ENCODE measurements at places on chromosomes 12 and 14.

DNA sequence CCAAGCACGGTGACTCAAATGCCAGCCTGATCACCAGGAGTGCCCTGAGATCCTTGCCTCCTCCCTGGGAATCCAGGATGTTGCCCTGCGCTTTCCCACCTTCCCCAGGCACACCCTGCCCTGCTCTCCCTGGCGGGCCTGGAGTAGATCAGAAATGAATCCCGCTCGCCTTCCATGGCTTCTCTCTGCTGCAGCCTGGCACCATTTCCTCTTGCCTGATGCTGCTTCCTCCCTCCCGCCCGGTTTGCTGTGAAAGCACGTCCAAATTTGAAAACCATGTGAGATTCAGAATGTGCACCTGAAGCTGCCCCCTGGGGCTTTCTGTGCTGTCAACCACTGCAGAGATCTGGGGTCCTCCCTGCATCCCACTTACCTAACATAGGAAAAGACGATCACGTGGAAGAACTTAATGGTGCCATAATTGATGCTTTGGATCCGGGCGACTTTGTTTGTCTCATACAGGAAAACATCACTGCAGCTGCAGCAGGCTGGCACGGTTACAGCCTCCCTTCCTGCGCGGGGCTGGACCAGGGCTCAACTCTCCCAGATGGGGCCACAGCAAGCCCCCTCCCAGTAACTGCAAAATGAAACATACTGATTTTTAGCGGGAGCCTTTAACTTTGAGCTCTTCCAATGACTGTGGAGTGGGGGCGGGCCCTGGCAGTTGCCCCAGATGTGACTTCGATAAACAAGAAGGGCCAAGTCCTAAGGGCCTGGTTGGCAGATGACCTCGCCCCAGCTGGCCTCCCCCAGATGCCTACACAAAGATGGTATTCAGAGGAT is 24.9 kb upstream of the C12orf76 start:
- DNase-seq: no peak

DNA sequence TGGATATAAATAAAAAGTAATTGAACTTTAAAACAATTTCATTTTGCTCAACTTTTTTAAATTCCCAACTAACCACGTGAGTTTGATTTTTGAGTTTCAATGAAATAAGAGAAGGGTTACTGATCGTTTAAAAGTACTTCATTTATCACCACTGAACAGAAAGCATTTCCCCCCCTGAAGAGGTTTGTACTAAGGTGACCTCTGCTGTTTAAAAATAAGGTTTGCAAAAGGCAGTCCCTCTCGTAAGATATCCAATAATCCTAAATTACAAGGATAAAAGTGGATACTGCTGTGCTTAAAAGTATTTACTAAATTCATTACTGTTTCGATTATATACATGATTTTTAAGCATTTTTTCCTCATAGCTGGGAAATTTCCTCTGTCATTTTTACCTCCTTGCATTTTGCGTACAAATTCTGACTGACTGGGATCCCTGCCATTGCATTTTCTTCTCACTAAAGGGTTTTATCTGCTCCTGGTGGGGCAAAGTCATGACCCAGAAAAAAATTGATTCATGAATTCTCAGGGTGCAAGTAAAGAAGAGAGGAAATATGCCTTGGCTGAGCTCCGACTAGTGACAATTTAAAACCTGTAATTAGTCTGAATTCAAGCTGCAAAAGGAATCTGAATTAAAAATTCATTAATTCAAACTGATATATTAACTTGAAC is 463.8 kb downstream of the PRKD1 start:
- no peak for DNase-seq

DNA sequence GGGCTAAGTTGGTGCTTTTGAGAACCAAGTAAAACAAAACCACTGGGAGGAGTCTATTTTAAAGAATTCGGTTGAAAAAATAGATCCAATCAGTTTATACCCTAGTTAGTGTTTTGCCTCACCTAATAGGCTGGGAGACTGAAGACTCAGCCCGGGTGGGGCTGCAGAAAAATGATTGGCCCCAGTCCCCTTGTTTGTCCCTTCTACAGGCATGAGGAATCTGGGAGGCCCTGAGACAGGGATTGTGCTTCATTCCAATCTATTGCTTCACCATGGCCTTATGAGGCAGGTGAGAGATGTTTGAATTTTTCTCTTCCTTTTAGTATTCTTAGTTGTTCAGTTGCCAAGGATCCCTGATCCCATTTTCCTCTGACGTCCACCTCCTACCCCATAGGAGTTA is 1.8 kb upstream of the RAB5B start:
- no peak for DNase-seq

- DNase-seq: no peak
Observed at GRCh38 chr12:49049566-49050224, 10.9 kb downstream of the KMT2D start.

GRCh38 chr14:39467889-39468524 is 35.8 kb upstream of the FBXO33 start:
- DNase-seq: no peak

DNA sequence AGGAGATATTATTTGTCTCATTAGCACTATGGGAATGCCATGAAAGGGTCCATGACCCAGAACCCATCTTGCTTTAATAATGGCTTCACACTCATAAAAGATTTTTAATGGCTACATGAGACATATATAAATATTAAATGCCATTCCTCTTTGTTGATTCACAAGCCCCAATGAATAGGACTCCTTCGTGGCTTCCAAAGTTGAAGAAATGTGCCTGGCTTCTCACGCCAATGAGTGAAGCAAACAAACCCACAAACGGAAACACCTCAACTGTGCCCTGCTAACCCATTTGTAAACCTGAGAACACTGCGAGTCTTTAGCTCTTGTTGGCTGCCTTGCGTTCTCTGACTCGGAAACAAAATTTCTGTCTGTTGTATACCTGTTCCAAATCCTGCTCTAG is 381.7 kb upstream of the DDHD1 start:
- no peak for DNase-seq

DNA sequence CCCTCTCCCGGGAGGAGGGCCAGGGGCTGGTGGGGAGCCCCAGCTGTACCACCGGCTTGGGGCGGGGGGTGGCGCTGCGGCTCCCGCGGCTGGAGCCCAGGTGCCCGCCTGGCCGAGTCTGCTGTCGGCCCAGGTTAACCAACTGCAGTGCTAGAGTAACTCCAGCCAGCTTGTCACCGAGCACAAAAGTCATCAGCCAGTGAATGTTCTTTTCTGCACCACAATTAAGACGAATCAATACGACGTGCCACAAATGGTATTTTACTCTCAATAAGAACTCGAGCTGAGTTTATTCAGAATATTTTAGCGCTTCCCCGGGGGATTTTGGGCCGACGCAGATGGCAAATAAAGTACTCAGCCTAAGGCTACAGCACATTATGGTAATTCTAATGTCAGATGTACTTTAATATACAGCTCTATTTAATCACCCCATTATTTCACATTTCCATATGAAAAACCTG is 83.2 kb downstream of the BCL11B start:
- DNase-seq: no peak

GRCh38 chr14:35853225-35853624 is 27.1 kb downstream of the BRMS1L start:
- DNase-seq: no peak

DNA sequence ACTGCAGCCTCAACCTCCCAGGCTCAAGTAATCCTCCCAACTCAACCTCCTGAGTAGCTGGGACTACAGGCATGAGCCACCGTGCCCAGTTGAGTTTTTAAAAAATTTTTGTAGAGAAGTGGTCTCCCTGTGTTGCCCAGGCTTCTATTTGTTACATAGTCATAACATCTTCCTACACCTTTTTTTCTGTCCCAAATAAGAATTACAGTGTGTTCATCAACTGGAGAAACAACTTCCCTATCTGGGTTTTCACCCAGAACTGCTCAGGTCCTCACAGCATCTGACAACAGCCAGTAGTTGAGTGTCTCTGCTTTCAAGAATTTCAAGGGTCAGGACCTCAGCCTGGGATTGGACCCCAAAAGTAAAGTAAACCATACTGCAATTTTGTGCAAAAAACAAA is 235.2 kb upstream of the AMIGO2 start:
- no peak for DNase-seq

DNA sequence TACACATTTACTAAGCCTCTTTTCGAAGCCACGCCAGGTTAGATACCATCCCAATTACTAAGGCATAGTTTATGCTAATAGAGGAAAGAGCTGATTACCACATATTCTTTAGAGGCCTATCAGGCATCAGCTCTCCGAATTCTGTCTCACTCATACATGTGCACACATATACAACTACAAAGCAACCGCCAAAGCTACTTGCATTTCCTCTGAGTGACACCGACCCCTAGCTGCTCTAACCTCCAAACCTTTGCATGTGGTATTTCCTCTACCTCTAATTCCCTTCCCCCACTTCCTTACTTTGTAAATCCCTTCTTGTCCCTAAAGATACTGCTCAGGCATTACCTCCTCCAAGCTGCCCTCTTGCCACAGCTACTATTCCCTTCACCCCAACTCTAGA is 107.2 kb downstream of the DUSP6 start:
- DNase-seq: no peak

GRCh38 chr12:5377997-5378592 is 53.8 kb upstream of the NTF3 start:
- no peak for DNase-seq

GRCh38 chr14:88323086-88323522 is at the start of gene KCNK10:
KCNK10 (minus strand) TSS chr14:88323269; CDS start chr14:88322798, 471 bp downstream.
- no peak for DNase-seq

- DNase-seq: no peak
Observed at GRCh38 chr12:99455350-99456035, 192.1 kb upstream of the GARIN6 start.

DNA sequence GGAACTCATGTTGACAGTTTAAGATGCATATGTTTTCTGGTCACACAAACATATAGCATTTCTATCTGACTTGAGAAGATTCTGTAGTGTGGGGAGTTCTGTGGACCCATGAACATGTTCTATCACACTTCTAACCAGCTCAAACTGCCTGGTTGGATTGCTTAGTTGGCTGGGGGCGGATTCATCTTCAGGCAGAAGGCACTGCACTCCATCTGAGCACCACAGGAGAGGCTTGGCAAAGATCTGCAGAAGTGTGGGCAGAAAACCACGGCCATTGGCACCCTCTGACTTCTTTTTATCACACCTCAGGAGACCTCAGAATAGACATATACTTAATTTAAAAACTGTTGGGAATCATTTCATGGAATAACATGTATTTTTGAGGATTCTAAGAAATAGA is 68.5 kb downstream of the LIN7A start:
- DNase-seq: no peak

DNA sequence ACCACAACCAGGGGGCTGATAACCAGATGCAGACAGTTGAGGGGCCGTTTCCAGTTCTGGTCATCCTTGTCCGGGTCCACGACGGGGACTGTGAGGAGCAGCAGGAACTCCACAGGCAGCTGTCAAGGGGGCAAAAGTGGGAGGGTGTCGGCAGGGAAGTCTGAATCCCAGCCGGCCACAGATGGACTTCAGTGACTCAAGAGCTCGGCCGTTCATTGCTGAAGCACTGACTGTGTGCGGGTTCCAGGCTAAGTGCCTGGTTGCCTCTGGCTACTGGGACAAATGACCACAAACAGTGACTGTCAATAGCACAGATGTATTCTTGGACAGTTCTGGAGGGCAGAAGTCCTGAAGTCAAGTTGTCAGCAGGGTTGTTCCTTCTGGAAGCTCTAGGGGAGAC is 19.6 kb downstream of the SLC8B1 start:
- DNase-seq: no peak

DNA sequence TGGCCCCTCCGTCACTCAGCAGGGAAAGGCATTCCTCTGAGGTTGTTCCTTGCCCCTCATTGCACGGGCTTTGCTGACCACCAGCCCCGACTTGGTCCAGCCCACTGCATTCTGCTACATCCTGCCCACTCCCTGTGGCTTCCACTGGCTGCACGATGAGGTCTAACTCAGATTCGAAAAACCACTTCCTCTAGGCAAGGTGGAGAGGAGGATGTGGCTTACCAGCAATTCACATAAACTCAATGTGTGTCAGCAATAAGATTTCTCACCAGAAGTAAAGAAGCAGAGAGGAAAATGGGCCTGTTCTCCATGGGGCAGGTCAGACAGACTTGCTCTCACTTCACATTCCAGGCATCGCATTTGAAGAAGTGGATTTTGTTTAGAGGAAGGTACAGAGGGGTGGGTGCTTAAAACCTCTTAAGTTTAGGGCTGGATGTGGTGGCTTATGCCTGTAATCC is 14.7 kb downstream of the GPR68 start:
- no peak for DNase-seq

DNA sequence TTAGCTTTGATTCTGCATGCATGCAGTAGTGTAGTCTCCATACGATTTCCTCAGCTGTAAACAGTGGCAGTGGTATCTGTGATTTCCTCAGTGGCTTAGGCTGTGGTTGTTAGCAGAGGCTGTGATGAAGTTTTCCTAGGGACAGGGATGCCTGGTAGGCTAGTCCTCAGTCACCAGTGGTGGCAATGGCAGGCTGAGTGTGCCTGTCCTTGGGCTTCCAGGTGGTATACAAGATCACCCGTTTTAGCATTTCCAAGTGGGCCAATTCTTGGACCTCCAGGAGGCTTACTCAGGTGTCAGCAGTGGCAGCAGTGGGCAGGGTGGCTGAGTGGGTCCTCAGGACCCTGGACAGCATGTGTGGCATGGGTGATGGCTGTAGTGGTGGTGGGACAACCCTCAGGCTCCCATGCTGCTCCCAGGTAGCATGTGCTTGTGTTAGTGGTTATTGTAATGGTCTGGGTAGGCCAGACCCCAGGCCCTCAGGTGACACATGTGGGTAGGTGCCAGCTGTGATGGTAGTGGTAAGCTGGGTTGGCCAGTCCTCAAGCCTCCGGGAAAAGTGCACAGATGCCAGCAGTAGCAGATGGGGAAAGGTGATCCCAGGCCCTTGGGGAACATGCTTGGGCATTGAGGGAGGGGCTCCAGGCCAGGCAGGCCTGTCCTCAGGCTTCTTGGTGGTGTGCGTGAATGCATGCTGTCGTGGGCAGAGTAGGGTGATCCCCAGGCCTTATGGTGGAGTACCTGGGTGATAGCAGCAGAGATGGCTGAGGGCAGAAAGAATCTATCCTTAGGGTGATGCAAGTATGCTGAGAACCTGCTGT is 146.5 kb downstream of the PAPOLA start:
- DNase-seq: no peak

DNA sequence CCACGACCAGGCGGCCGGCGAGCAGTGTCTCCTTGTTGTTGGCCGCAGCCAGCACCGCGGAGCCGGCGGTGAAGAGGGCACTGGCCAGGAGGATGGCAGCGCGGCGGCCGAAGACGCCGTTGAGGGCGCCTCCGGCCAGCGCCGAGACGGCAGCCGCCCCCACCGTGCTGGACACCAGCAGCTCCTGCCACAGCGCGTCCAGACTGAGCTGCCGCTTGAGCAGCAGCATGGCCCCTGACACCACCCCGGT is 691 bp downstream of the SLC2A13 start:
- DNase-seq: no peak

GRCh38 chr12:132505105-132505851 is 15.3 kb downstream of the FBRSL1 start:
- DNase-seq: no peak

DNA sequence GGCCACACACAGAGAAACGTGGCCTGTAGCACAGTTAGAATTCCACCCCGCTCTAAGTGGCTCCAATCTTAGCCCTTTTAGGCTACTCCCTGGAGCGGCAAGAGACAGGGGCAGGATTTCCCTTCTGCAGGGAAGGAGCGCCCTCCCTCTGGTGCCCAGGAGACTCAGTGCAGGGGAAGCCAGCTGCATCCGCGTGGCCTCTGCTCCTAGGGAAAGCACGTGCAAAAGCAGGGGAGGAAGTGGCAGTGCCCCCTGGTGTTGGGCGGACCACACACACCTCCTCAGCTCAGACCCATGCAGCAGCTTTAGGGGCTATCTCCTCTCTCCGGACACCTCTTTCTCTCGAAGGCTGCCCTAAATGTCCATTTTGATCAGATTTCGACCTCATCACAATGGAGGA is 50.0 kb downstream of the SPRING1 start:
- no peak for DNase-seq

GRCh38 chr12:115204957-115205754 is 521.2 kb upstream of the TBX3 start:
- DNase-seq: no peak
